ENCODE measurements at places on chromosomes 6 and 20.
A peak's percentile ranks its signal among the peaks of the same experiment; 100 is the strongest.

DNA sequence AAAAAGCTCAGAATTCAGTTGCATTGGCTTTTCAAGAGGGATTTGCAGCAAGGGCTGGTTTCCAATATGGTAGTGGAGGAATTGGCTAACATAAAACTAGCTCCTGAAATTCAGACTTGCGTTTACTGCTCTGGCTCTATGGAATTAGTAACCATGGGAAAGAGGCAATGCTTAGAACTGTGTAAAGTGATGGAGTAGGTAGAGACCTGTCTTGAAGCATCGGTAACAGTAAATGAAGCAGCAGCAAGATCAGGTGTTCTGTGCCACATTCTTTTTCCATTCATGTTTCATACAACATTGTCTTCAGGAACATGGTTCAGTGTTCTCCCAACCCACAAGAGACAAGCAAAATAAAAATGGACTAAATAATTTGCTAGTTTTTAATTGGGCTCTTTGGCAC is 6.5 kb downstream of the IRF4 start:
- no peak for DNase-seq

DNA sequence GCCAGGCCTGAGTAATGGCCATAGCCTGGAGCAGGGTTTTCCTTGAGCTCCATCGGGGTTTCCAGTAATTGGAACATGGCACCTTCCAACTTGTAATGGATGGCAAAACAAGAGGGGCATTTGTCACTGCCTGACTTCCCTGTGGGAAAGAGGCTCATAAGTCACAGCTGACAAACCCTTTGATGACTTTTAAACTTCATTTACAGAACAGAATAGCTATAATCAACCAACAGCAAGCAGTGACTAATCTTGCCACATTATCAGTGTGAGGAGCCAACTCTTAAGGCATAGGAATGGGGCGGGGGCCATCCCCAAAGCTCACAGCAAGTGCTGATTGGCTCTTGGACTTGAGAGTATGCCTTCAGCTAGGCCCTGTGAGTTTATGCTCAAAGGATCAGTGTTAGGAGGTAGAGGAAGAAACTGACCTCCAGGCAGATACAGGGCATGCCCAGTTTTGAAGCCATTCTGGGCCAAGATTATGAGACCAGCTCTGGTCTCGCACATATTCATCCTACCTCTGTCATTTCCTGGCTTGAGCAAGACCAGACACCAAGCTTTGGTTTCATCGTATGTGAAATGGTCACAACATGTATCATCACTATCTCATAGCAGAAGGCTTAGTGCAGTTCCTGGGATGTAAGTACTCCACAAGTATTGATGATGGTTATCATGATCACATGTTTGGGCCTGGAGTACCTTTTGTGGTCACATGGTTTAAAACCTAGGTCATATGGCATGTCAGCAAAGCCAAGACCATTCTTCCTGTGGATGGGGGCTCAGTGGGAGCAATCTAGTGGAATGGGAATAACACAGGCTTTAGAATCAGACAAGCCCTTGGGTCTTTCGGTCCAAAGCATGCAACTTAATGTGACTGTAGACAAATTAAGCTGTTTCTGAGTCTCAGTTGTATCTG is 49.2 kb downstream of the EIF2S2 start:
- peak; percentile 87 for DNase-seq

DNA sequence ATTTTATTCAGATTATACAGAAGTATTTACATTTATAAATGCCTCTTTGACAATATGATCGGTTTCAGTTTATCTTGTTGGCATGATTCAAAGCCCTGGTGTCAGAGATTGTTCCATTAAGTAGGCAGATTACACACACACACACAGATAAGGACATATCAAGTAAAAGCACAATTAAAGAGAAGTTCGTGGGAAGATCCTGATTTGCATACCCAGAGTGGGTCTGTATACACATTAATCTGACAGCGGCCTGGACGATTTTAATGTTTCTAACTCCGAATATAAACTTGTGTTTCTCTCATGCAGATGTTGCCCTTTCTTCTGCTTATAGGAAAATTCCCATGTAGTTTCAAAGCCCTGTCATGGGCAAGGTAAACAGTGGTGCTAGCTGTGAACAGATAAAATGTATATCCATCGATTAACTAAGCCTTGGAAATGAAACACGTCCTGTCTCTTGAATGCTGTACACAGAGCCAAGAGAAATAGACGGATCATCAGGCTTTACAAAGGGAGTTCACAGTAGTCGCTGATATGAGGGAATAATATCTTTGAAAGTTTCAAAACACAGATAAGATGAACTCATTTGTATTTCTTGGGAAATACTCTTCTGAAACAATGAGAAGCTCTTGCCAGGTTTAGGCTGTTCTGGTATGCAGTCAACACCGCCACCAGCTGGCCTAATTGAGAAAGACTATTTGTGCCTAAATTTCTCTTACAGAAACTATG is 108.2 kb upstream of the GMDS start:
- DNase-seq = peak; percentile 61

GRCh38 chr6:5439749-5440148 is 178.4 kb downstream of the FARS2 start:
- no peak for DNase-seq

DNA sequence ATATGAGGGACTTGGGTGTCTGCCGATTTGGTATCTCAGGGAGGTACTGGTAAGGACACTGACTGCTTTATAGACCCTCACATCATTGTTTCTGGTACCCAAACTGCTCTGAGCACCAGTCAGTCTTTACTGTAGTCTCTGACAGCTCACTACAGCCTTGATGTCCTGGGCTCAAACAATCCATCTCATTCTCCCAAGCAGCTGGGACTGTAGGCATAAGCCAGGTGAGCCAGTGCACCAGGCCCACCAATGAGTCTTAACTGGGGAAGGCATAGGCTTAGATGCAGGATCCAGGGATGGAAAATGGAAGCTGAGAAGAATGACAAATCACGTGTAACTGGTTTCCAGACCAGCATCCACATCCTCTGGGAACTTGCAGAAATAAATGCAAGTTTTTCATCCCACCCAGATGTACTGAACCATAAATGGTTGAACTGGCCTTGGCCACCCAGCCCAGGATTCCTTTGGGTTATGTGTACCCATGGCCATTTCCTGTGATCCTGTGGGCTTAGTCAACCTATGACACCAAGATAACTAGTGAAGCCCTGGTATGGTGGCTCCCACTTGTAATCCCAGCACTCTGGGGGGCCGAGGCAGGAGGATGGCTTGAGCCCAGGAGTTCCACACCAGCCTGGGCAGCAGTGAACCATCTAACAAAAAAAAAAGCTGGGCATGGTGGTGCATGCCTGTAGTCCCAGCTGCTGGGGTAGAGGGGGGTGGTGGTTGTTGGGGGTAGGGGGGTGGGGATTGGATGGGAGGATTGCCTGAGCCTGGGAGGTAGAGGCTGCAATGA is 5.8 kb downstream of the TUBB start:
- no peak for DNase-seq

DNA sequence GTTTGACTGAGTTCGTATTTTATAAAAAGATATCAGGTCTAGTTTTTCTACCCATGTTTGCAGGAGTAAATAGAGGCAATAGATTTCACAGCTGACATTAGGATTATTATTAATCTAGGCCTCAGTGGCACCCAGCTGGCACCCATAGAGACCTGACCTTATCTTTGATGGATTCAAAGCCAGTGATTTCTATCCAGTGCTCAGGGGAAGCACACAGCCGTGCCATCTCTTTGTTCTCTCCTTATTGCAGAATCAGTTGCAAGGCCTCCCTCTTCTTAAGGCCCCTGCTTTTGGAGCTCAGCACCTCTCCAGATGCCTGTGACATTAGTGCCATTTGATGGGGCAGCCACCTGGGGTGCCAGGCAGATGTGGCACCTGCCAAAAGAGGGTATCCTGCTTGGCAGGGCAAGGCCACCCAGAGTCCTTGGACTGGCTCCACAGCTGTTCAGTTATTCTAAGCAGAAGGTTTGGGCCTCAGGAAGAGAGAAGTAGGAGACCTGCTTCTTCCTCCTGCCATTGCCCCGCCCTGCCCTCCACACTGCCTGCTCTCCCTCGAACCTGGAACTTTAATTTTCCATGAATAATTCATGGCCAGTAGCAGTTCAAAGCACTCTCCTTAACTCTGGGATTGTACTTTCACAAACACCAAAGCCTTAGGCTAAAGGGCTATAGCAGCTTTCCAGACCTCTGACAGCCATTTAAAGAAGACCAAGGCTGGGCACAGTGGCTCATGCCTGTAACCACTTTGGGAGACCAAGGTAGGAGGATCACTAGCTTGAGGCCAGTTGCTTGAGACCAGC is 206.3 kb downstream of the ZDHHC14 start:
- no peak for DNase-seq

DNA sequence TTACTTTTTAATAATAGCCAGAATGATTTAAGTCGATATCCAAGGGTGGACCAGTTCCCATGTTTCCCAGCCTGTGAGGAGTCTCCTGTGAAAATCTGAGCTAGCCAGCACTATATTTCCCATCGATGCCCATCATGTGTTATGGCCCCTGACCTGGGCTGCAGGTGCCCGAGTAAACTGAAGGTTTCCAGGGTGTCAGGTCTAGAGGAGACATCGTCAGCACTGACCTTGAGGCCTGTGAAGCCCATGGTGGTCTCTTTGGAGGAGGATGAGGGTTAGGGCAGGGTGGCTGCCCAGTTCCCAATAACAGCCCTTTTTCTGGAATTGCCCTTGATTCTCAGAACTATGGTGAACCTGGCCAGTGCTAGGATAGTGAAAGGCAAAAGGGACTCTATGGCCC is 63.0 kb upstream of the TOP1 start:
- DNase-seq = no peak

DNA sequence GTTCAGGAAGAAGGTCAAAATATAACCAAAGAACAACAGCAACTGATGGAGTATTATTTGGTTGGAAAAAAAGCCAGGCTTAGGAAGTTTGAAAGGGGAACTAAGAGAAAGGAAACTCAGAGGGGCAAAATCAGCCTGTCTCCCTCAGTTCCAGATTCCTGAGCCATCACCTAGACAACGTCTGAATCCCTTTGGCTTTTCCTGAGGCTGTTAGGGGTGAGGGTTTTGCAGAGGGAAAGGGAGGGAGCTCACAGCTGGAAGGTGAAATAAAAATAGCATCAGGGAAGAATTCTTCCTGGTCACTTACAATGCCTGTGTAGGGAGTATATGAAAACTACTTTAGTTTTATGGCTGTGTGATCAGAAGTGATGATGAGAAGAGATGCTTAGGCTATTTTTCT is 100.5 kb downstream of the SOBP start:
- DNase-seq = no peak

GRCh38 chr6:164142322-164142721 is 727.8 kb downstream of the QKI start:
- no peak for DNase-seq

GRCh38 chr6:130903007-130903406 is 75.8 kb downstream of the SMLR1 start:
- DNase-seq = no peak

DNA sequence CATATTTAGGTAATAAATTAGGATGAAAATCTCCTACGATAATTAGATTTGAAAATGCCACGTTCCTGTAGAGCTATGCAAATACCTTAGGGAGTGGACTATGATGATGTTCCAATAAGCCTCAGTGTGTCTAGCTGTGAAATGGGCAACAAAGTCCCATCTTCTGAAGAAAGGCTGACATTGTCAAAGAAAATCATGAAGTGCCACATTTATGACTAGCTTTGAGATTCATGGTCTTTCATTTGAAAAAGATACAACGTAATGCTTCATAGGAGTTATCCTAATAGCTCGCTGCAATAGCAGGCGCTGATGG is 23.8 kb upstream of the BCAS1 start:
- no peak for DNase-seq

DNA sequence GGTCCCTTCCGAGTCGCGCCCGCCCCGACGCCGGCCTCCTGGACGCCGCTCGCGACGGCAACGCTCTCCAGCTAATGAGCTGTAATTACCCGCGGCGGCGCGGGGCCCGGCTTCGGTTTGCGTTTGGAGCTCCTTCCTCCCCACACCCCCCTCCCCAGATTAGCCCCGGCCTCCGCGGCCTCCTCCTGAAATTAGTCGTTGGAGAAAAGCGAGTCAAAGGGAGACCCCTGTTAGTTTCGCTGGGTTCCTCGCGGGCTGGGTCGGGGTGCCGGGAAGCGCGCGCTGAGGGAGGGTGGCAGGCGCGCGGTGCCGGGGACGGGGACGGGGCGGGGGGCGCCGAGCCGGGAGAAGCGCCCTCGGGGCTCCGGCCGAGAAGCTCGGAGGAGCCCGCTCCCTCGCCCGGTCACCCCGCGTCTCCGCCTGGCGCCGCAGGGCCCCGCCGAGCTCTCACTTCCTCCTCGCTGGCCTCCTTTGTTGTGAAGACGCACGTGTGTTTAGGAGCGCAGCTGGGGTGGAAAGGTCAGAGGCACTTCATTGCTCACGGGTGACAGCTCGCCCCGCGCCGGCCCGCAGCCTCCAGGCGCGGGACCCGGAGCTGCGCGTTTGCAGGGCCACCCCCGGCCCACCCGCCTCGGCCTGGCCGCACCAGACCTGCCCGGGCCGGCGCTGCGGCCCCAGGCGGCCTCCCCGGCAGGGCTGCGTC is 4.9 kb downstream of the FOXC1 start:
- DNase-seq = no peak

DNA sequence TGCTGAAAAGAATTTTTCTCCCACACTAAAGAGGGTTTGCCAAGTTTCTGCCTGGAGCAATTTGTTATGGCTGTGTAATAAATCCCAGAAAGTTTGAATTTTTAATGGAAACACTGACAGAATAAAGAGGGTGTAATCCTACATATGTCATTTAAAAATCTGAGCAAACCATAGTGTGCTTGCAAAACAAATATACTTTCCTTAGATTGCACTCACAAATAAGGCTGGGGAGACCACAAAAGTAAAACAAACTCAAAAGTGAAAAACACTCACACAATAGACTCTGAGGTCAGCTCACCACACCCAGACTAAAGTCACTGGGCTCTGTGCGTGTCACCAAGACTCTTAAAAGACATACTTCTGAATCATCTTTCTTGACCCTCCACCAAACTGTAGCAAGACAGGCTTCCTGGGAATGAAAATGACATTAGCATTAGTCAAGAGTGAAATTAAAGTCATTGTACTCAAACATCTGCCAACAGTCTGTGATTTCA is 4.8 kb upstream of the ATXN1 start:
- peak; percentile 80 for DNase-seq

DNA sequence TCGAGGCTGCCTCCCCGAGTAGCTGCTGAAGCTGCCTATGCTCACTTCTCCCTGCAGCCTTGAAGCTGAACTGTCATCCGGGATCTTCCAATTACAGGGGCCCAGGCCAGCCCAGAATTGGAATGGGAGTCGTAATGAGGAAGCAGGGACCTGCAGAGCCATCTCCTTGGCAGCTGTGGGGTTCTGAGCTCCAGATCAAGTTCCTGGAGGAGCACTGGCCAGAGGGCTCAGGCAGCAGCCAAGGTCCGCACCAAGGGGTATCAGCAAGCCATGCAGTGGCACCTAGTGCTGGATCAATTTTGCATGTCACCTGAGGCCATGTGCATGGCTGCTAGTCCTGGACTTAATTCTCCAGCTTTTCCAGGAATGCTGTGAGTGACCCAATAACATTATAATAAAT is 163.2 kb upstream of the TSHZ2 start:
- no peak for DNase-seq

DNA sequence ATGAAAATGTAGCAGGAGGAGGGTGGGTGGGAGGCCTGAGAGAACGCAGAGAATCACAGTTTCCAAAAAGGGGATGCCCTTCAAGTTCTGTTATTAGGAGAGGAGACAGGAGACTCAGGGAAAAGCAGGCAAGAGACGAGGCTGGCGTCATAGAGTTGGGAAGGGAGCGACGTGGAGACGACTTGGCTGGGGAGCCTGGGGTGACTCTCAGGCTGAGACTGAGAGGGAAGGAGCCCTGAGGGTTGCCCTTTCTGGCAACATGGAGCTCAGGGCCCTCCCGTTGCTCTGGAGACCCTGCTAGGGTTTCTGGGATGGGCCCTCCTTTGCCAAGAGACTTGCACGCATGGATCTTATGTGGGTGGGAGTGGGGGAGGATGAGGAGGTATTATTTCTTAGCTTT is 108.9 kb downstream of the CDH4 start:
- no peak for DNase-seq

GRCh38 chr20:35270021-35270902 is 7.7 kb downstream of the MMP24OS start:
- DNase-seq = no peak

Data from mammary epithelial cell (primary cell).